Temporal lobe (tissue), 4 donors: ENCODE measurements at places on chromosomes 3 and 15. TPM values are rescaled to one million over a fixed set of nuclear protein-coding genes. Genes with fewer than 3 reads are reported as not detected.

Gene SERINC4
- total RNA-seq: under 0.01 TPM

Gene SEMA3B
- 3.2 TPM for total RNA-seq

Gene DTX3L
- total RNA-seq: 3.4 TPM

Gene ADCY5
- 22.1 TPM for total RNA-seq

Gene ENTPD3
- total RNA-seq: 3.0 TPM

Gene PLA2G4E
- total RNA-seq: not detected

Gene PLA2G4F
- not detected for total RNA-seq

Gene P2RY14
- 0.74 TPM for total RNA-seq

Gene VIPR1
- under 0.01 TPM for total RNA-seq
